ENCODE measurements at places on chromosomes 1 and 21.
A peak's percentile ranks its signal among the peaks of the same experiment; 100 is the strongest.

DNA sequence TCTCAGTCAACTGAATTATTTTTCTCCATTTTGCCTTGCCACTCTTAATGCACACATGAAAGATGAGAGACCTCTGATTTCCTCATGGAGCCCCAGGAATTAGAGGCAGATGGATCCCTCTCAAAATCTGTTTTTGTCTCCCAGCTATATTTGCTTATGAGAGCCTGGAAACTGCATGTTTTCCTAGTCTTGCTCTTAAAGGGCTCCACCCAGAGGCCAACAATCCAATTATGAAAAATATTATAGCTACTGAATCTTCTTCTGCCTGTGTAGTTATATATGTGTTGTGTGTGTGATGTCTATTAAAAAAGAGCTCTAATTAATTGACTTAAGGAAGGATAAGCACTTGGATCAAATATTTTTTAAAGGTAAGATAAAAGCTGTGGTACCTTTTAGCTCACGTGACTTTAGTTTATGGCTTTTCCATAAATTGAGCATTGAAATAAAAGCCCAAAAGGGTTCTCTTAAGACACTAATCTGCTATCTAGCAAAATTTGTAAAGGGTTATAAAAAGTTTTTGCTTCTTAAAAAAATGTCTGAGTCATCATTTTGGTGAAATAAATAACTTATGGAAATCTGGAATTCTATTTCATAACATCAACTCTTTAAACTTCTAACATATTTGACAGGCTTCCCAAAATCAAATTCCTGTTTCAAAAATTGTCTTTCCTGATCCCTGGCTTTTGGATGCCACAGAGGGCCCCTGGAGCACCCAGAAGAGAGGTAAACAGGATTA is 31.2 kb upstream of the TSPEAR start:
- DNase-seq: no peak

DNA sequence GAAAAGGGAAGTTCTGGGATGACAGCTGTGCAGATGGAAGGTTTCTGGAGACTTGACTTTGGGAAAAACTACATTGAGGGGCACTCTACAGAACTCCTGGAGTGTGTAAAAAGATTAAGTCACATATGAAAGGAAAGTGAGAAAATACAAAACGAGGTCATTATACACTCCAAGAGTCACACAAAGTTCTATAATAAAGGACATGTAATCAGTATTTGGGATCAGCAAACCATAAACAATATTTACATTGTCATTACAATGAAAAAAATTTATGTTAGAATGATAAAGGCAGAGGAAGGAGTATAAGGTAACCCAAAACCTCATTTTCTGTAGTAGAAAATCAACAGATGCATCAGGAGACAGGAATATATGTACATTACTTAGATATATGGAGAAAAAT is 22.8 kb downstream of the NUP133 start:
- no peak for DNase-seq

DNA sequence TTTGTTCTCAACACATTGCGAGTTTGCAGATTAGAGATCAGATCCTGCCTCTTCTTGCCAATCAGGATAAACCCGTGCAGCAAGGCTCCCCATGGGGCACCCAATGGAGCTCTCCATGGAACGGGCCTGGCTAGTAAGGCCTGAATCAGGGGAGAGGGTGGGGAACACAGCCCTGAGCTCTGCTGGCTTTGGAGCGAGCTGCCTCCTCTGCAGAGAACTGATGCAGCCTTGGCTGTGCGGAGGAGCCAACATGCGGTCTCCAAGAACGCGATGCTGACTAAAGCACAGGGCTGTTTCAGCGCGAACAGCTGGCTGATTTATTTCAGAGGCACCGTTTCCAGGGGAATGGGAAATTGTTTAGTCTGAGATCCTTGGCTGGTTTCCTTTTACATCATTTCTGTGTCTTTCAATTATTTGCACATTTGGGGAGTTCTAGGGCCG is 139.7 kb downstream of the TSEN15 start:
- DNase-seq: no peak

GRCh38 chr1:175735144-175735543 is 8.3 kb downstream of the TNR start:
- DNase-seq: no peak

GRCh38 chr1:161227196-161227871 is 1.5 kb downstream of the TOMM40L start:
- DNase-seq: peak; percentile 82

All from HEK293T (cell line).